ENCODE measurements at places on chromosomes 4 and X. TPM values are rescaled to one million over a fixed set of nuclear protein-coding genes. Genes with fewer than 3 reads are reported as not detected.

The USP17L26 gene
- not detected for total RNA-seq

- no peak for DNase-seq
Observed at GRCh38 chr4:87697272-87697671, 47.2 kb downstream of the DMP1 start.

DNA sequence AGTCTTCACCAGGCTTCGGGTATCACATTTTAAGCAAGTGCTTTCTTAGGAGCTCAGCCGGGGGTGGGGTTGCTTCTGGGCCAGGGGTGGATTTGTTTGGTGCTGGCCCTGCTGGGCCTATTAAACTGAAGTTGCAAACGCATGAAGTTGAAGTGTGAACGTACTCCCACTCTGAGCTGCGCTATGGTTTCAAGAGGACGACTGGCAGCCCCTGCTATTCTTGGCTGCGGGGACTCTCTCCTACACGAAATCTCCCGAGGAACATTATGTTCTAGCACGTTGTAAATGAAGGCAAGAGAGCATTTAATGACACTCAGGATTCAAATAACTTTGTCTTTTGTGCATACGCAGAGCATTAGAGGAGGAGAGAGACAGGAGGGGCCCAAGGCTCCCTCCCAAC is 401.3 kb upstream of the BOD1L1 start:
- DNase-seq = no peak

The NKX3-2 gene
- total RNA-seq = 1.7 TPM

DNA sequence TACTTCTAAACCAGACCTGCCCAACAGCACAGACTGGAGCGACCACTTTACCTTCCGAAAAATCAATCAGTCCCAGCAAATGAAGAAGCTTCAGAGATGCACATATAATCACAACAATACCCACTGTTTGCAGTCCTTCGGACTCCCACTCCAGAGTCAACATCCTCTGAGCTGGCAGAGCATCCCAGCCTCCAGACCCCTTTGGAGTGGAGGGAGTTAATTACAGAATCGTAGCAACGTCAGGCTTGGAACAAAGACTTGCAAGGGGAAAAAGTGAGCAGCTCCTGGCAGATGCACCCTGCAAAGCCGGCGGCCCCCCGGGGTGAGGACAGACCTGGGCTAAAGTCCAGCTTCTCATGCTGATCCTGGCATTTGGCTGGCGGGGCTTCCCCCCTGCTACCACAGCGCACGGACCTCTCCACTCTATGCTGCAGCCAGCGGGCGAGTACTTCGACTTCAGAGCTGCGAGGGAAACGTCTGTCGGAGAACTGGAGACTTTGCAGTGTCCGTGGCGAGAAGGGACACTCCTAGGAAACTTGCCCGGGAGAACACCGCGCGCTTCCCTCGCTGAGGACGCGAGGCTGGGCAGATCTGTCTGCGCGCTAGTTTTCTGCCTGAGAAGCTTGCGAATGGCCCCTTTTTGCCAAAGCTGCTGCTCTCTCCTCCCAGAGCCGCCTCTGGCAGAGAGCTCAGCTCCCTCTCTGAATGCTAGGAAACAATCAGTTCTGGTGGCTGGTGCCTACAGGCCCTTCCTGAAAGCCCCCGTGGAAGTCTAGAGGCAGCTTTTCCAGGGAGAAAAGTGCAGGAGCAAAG is 283.7 kb downstream of the PACRGL start:
- no peak for DNase-seq

DNA sequence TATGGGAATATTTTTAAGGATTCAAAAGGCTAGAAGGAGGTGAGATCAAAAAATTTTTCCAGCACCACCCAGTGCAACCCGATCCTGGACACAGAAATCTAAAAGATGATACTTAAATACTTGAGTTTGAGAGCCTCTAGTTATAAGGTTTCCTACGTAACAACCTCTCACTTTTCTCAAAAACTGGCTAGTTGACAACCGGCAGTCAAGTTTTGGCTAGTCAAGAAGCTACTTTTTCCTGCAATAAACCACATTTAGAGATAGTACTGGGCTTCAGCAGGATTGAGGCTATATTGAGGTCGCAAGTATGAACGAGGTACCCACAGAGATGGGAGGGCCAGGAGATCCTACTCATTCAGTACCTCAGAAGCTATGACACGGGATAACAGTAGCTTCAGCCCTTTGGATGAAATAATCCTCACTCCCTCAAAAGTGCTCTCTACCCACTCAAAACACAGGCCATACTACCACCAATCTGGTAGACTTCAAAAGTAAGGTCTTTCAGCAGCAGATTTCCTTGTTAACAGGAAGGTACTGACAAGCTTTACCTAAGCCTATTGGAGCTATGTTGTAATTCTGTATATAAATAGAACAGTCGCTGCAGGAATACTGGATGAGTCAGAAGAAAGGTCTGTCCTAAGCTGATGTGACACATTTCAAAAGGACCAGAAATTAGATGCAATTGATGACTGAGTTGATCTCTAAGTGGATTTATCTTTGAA is 1.5 kb upstream of the TSPAN5 start:
- DNase-seq = no peak

The TLR7 gene
- total RNA-seq = 1.3 TPM

- DNase-seq = no peak
Observed at GRCh38 chr4:109942292-109942926, 29.7 kb downstream of the EGF start.

The FDCSP gene
- total RNA-seq = not detected
